ENCODE measurements at places on chromosomes 5 and 9.
A peak's percentile ranks its signal among the peaks of the same experiment; 100 is the strongest.

DNA sequence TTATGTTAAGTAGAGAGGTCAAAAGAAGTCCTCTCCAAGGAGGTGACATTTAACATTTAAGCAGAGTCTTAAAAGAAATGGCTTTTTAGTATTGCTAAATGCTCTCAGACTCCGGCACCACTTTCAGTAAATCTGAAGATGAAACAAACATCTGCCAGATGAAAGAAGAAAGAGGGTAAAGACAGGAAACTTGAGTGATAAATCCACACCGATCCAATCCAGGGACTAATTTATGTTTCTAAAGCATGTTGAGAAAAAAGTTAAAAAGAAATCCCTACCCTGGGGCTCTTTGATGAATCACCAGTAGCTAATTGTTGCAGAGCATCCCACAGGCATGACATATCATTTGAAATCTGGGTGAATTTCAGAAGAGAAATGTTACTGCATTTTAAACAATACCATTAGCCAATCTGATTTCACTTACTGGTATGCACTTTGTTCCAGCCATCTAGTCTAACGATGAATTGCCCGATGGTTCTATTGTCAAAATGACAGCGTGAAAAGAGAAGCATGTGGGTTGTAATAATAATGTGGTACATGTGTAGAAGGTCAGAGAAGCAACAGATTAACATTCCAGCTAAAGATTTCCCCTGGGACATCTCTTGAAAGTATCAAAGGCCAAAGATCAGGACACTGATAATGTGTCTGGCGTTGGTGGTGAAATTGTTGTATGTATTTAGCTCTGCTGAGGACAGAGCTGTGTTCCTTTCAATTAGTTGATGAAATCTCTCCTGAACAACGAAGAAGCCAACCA, 485.7 kb downstream of the CSNK1G3 start:
- peak; percentile 15 for DNase-seq

DNA sequence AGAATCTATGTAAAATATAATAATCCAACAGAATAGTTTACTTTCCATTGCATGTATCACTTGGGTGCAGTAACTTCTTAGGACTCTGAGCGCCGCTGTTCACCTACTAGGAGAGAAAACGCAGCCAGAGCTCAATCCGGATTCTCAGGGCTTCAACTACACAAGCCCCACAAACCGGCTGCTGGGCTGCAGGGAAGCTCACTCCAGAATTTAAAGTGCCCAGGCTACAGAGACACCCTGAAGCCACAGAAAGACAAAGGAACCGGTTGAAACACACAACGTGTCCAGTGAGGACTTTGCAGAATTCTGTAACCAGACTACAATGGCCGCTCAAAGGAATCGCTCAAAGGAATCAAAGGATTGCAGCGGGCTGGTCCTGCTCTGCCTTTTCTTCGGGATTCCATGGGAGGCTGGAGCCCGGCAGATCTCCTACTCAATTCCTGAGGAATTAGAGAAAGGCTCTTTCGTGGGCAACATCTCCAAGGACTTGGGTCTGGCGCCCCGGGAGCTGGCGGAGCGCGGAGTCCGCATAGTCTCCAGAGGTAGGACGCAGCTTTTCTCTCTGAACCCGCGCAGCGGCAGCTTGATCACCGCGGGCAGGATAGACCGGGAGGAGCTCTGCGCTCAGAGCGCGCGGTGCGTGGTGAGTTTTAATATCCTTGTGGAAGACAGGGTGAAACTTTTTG, at the start of gene PCDHGA10:
Gene PCDHGA10 (plus strand): TSS at position 134 of the 686 bp plus-strand sequence. CDS start 189 bp downstream, at position 323.
- peak; percentile 74 for DNase-seq

DNA sequence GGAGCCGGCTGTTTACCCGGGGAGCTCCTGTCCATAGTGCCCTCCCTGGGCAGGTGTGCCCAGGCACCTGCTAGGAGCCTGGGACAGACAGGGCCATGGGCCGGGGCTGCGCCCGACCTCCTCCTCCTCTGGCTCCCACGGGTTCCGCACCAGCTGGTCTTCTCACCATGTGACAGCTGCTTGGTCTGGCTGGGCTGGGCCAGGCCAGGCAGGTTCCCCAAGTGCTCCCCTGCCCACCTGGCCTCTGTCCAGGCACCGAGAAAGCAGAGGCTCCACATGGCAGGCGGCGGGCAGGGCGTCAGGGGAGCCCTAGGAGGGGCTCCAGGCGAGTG, 60.0 kb downstream of the OLFM1 start:
- no peak for DNase-seq

- no peak for DNase-seq
Measured at GRCh38 chr5:58369513-58370190, 90.2 kb downstream of the PLK2 start.

- DNase-seq, result no peak
Measured at GRCh38 chr5:93611273-93611975, 28.4 kb downstream of the NR2F1 start.

DNA sequence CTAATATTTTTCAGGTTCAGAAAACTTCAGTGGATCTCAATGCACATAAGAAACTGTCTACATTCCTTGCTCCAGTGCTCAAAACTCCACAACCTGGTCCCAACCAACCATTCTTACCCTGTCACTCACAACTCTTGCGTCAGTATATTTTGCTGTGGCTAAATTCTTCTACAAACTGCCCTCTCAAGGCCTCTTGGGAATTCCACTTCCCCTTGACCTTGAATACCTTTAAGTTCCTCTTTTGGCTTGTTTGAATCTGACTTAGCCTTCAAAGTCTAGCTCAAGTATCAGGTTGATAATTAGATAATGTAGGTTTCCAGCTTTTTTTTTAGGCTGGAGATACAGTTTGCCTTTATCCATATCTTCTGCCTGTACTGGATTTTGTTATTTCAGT, 128.3 kb downstream of the SLF1 start:
- DNase-seq, result no peak

GRCh38 chr5:107631805-107632362, 38.9 kb downstream of the EFNA5 start:
- no peak for DNase-seq

- DNase-seq, result no peak
Measured at GRCh38 chr9:71819115-71819739, 50.9 kb upstream of the CEMIP2 start.

GRCh38 chr9:78013934-78014333, 17.7 kb downstream of the GNAQ start:
- DNase-seq, result no peak

GRCh38 chr5:27639005-27639612, 600.7 kb upstream of the CDH9 start:
- DNase-seq, result no peak

DNA sequence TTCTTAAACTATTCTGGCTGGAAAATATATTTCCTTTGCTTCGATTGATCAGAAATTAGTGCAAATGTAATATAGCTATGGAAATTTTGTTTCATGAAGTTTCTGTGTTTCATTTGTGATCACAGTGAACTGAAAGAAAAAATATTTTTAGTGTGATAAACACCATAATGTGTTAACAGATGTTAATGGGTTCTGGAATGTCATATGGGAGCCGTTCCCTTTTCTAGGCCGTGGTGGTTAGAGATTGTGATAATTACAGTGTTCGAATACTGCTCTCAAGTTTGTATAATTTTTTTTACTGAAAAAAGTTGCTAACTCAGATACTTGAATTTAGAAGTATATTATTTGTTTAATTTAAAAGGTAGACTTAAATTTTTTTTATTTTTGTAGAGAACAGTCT, 19.3 kb downstream of the GAPVD1 start:
- DNase-seq, result no peak

DNA sequence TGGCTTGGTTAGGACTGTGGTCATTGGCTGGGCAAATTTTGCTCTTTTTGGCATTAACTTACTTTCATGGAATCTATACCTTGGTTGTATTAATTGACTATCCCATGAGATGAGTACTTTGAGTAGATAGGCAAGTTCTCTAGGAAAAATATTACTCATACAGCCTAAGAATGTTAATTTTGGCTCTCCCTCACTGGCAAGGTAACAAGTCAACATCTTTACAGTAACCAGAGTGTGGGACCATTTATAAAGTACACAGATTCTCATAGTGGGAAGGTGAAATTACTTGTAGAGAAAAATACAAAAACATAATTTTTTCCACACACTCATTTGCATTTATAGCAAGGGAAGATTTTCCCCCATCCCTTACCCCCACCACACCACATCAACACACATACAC, 154.6 kb upstream of the ZNF608 start:
- no peak for DNase-seq

DNA sequence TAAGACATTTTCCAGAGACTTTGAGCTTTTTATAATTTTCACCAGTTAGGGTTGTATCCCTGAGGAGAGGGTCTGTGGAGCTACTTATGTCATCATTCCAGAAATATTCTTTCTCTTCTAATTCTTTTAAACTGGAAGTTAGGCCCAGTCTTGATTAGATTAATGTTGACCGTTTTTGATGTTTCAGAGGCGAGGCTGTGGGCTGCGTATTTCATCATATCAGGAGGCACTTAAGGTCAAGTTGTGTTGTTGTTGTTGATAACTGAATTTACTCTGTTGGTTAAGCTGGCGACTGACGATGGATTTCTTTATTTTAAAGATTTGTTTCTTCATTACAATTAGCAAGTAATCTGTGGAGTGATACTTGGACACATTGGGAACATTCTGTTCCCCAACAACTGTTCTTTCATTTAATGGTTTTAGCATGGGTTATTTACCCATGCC, 20.1 kb downstream of the IPO11 start:
- no peak for DNase-seq

GRCh38 chr9:33170464-33171415, 3.6 kb upstream of the B4GALT1 start:
- DNase-seq, result peak; percentile 45

DNA sequence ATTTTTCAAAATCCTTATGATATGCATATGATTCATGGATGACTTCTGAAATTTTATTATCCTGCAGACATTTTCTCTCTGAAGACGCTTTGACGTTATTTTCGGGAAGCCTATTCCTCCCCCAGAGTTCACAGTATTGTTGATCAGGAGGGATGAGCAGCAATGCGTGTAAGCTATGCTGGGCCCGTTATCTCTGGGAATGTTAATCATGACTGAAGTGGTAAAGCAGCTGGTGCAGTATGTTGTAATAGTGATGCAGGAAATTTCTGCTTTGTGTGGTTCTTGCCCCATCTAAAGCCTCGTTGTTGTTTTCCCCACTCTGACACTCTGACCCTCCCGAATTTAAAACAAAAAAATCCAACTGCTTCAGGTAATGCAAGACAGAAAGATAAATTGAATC, 1797.8 kb upstream of the WWC1 start:
- peak; percentile 16 for DNase-seq

DNA sequence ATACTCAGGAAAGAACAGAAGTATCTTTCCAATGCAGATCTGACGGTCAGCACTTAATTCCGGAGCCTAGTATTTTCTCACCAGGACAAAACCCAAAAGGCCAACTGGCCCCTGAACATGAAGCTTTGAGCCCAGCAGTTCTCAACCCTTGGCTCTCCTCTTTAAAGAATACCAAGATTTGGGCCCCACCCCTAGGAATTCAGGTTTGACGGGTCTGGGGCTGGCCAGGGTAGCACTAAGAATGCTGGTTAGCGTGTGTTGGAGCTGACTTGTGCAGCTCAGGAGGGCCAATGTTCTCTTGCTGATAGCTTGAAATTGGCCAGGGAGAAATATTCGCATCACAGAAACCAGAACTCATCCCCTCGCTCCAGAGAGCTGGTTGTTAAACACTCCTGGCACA, 88.3 kb upstream of the PTCH1 start:
- DNase-seq, result peak; percentile 88

- no peak for DNase-seq
Measured at GRCh38 chr9:110355911-110356310, 18.2 kb upstream of the TXNDC8 start.

GRCh38 chr5:134580001-134580460, 52.6 kb downstream of the SAR1B start:
- no peak for DNase-seq

DNA sequence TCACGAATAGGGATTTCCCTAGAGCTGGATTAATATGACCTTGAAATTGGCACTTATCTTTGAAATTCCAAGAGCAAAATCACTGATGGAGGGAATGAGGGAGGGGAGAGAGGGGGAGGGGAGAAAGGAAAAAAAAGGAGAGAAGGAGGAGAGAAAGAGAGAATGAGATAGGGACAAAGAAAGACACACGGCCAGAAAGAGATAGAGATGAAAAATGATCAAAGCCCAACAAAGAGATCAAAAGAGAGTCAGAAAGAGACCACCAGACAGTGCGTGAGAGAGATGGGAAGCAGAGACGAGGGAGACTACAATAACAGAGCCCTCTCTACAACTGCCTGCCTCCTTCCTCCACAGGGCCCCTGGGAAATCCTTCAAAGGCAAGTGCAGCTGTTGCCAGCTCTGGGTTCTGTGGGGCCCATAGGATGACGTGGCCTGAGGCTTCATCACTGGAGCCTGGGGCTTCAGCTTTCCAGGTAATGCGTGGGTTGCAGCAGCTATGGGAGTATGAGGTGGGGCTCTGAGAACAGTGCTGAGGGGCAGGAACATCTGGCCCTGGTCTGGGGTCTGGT, 58.3 kb upstream of the SHB start:
- no peak for DNase-seq

GRCh38 chr5:162990856-162991497, 446.4 kb upstream of the CCNG1 start:
- DNase-seq, result no peak

DNA sequence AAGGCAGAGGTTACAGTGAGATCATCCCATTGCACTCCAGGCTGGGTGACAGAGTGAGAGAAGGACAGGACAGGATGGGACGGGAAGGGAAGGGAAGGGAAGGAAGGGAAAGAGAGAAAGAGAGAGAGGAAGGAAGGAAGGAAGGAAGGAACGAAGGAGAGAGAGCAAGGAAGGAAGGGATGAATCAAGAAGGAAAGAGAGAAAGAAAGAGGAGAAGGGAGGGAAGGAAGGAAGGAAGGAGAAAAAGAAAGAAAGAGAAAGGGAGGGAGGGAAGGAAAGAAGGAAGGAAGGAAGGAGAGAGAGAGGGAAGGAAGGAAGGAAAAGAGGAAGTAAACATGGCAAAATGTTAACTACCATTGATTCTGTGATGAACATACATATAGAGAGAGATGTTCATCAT, 28.8 kb downstream of the SGTB start:
- no peak for DNase-seq

GRCh38 chr9:20512106-20512505, 110.2 kb downstream of the MLLT3 start:
- DNase-seq, result no peak

DNA sequence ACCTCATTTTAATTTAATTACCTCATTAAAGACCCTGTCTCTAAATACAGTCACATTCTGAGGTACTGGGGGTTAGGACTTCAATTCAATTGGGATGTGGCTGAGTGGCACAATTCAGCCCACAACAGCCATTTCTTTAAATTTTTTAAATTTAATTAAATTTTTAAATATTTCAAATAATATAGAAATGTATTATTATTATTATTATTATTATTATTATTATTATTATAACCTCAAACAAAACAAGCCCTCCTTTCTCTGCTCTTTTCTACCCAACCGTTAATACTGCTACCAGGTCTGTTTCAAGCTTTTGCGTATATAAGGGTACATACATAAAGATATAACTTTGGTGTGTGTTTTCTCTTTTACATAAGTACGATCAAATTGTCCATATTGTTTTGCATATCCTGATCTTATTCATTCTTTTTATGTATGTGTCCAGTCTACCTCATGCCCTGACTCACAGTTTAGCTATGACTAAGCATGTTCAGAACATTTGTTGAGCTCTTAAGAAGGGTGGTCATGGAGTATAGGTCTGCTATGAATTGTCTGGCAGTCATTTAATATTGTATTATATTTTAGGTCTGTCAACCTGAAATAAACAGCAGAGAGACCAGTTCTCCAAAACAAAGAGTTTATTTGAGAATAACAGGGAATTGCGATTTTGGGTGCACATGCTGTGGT, 16.1 kb upstream of the RAB14 start:
- no peak for DNase-seq

GRCh38 chr5:55416306-55416705, 108.5 kb downstream of the MTREX start:
- no peak for DNase-seq
